Stimulated activated CD8-positive, alpha-beta memory T cell treated with anti-CD3 and anti-CD28 coated beads, Interleukin-4, amount 100 ng/mL, for 1 hour (primary cell): ENCODE measurements at places on chromosomes 2 and 18.

DNA sequence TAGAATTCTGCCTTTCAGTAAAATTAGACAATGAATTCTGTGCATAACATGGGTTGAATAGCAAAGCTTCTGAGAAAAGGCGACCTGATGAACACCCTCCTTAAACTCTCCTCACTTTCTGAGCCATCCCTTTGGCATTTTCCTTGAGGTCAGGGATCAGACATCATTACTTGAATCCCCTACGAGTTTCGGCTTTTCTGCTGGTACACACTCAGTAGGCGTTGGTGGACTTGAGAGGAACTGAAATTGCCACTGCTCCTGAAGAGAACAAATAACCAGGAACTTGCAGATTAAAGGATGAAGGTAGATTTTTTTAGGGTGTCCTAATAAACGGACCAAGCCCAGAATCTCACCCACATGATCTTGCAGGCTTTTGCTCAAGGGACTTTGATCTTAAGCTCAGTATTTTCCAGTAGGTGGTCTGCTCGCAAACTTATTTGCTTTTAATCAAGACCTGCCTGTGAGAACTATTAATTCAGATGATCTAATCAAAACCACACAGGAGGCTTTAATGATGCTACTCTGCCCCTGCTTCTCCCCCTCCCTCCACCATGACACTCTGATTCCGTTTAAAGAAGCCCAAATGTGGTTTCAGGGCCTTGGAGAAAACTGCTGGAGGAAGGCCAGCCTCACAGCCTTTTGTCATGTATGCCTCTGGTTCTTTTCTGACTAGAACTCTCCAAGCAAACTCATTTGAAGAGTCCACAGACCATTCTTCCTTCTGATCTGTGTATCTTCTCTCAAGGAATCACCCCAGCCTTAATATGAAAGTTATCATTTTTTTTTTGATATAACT is 124.9 kb downstream of the PRKCE start:
- no peak for DNase-seq

- DNase-seq, result no peak
Observed at GRCh38 chr2:202109737-202110184, 36.7 kb downstream of the KIAA2012 start.

GRCh38 chr18:7941533-7941932 is 374.4 kb downstream of the PTPRM start:
- no peak for DNase-seq

DNA sequence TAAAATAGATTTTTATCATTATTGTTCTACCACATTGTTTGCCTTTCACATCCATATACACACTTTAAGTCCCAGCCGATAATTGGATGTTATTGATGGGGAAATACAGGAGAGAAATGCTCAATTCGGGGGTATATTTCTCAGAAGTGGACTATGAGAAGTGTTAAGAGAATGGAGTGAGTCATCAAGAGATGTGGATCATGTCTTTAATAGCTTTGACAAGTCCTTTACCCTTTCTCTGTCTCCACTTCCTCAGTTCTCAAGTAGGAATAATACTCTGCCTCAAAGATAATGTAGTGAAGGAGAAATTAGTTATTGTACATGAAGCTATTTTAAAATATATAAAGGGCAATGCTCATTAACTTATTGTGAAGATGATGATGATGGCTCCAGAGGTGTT is 1017.6 kb upstream of the PIK3C3 start:
- no peak for DNase-seq

GRCh38 chr2:215060861-215061536 is 77.4 kb downstream of the ABCA12 start:
- DNase-seq, result no peak

GRCh38 chr2:173821451-173821850 is 143.7 kb downstream of the SP3 start:
- no peak for DNase-seq

- no peak for DNase-seq
Observed at GRCh38 chr2:140786585-140786984, 1344.2 kb downstream of the LRP1B start.

DNA sequence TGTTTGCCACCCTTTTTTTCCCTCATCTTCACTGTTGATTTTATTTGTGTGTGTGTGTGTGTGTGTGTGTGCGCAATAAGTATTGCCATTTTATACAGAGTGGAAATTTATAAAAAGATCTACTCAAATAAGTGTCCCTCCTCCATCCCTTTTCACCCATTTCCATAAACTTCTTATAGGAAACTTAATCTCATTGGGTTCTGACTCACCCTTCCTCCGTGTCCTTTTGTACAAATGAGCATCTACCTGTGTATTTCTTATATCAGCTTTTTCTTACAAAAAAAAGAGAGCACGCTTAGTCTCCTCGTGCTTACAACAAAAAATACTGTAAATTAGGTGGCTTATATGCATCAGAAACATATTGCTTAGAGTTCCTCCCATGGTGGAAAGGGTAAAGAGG is 711.2 kb upstream of the CDH7 start:
- no peak for DNase-seq

GRCh38 chr2:107285621-107286299 is 399.8 kb upstream of the ST6GAL2 start:
- DNase-seq, result no peak

DNA sequence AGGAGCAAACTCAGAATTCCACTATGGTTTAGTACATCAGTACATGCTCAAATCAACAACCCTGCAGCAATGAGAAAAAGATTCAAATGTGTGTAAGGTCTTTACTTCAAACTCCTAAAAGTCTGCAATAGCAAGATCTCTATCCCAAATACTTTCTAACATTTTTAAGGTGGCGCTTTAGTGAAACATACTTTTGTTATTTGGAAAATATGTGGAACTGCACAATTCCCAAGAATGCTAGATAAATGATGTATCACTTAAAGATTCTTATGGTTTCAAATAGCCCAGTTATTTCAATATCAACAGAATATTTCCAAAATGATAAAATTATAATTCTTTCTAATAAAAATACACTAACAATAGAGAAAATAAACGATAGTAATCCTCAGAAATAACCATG is 227.6 kb upstream of the SMAD7 start:
- no peak for DNase-seq

DNA sequence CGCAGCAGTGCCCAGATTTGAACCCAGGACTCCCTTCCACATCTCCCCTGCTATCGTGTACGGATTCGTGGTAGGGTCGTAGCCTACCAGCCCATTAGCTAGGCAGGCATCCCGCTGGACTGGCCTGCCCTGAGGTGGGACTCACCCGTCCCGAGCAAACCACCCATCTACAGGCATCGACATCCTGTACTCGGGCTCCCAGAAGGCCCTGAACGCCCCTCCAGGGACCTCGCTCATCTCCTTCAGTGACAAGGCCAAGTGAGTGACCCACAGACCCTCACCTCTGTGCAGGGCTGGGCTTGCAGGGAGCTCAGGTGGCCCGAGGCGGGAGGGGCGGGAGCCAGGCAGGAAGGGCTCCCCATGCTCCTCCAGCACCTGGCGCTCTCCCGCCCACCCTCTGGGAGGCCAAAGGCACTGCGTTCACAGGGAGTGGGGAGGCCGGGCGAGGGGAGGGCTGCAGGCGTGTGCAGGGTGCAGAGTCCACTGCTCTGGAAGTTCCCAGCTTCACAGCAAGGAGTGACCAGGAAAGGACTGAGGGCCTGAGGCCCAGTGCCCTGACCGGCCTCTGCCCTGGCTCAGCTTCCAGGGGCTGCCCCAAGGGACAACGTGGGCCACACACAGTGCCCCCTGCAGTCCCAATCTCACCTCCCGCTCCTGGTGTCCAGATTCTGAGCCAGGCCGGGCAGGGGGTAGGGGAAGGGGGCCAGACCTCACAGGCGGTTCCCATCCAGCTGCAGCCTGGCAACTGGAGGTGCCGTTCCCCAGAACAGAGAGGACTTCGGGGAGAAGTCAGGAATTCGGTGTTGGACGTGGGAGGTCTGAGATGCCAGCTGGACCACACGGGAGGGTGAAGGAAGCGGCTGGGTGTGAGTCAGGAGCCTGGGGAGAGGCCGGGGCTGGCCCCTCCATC is 5.4 kb downstream of the AGXT start:
- no peak for DNase-seq

DNA sequence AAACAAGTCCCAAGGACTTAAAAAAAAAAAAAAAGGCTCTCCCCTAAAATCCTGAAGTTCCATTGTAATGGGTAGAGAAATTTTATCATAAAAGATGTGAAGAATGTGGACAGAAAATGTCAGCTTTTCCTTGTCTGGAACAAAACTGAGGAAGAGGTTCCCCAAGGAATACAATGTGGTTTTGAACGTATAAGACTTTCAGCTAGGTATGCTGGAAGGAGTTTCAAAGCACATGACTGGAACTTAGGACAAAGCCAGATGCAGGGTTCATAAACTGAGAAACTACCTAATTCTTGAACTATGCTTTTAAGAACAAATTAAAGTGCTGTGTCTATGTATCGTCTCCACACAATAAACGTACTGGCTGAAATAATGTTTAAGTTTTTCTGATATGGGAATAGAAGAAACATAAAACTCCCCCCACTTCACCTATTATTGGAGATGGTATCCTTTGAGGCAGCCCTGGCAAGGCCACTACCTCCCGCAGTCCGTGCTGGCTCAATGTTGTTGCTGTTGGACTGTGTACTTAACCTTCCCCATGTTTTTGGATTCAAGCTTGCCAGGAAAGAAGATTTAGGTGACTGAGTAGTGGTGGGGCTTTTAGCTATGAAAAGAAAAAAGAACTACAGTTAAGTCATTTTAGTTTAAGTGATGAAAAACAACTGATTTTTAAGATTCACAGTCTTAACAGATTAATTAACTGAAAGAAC is 84.2 kb upstream of the DNER start:
- no peak for DNase-seq

- DNase-seq, result no peak
Observed at GRCh38 chr2:113164930-113165585, 8.7 kb upstream of the PSD4 start.

GRCh38 chr18:56235071-56235470 is 403.3 kb downstream of the TXNL1 start:
- DNase-seq, result no peak

DNA sequence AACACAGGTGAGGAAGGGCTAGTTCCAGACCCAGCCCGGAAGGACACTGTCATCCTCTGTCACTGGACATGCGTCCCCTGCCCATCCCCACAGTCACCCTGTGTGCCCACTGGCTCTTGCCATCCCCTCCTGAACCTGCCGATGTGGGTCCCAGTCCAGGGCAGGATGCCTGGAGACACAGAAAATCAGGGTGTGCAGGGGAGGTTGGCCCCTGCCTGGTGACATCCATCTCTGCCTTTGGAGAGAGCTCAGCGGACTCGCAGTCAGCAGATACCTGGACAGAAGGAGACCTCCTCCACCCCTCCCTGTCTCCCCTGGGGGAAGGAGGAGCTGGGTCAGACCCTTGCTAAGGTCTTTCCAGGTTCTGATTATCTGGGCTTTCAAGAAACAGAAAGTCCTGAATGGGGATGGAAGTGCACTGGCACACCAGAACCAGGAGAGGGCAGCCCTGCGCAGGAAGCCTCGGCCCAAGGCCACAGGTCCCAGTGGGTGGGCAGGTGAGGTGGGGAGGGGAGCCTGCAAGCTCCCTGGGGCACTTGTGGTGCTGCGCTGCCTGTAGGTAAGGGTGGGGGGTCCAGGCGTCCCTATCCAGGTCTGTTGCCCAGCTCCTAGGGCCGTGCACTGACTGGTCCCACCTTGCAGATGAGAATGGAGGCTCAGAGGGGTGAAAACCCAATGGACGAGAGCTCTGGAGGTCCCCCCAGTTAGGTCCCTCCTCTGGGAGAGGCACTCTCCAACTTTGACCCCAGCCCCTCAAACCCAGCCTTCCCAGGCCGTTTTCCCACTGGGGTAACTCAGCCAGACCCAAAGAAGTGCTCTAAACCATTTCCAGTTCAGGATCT is 9.7 kb upstream of the OTOS start:
- no peak for DNase-seq

GRCh38 chr18:9856092-9856491 is 29.7 kb upstream of the TXNDC2 start:
- DNase-seq, result no peak

DNA sequence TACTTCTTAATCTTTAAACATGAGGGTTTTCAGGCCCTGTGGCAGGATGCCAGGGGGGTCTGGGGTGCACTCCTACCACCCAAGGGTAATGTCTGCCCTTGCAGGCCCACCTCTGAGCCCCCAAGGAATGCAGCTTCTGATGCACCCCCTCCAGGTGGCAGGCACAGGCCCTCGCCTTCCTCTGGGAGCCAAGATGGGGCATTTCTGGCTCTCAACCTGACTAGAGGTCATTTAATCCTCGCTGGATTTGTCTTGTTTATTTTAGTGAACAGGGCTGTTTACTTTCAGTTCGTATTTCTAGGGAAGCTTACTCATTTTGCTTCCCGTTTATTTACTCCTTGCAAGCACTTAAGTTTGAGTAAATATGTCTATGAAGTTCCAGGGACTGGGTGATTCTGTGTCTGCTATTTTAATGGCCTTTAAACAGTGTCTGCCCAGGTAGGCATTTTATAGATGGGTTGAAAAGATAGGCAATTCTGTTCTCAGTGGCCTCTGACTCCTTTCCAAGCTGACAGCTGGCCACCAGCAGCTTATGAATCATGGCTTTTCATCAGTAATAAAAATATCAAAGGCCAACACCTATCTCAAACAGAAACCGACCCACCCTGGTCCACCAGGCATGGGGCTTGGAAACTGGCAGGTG is 11.1 kb upstream of the DNPEP start:
- no peak for DNase-seq

GRCh38 chr2:155583674-155584195 is 748.8 kb downstream of the NR4A2 start:
- DNase-seq, result no peak

DNA sequence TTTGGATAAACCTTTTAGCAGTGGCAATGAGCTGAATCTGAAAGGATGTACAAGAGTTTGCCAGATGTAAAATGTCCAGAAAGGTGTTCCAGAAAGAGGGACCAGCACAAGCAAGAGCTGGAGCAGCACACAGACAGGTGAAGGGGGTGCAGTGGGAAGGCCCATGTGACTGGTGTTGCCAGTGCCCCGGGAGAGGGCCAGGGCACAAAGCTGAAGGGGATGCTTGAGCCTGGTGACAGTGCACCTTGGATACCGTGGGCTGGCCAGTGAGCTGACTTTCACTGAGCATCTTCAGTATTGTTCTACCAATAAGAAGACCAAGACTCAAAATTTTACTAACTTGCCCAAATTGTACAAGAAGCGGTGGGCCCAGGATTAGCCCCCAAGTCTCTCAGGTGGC is 132.3 kb upstream of the ALPP start:
- no peak for DNase-seq

GRCh38 chr18:35923939-35924684 is 48.4 kb upstream of the RMP24 start:
- DNase-seq, result no peak

GRCh38 chr2:8134473-8134932 is 547.4 kb upstream of the ID2 start:
- DNase-seq, result no peak

GRCh38 chr2:46116553-46116991 is 180.6 kb upstream of the EPAS1 start:
- no peak for DNase-seq
